ENCODE measurements at places on chromosomes 4 and X. TPM values are rescaled to one million over a fixed set of nuclear protein-coding genes. Genes with fewer than 3 reads are reported as not detected.

DNA sequence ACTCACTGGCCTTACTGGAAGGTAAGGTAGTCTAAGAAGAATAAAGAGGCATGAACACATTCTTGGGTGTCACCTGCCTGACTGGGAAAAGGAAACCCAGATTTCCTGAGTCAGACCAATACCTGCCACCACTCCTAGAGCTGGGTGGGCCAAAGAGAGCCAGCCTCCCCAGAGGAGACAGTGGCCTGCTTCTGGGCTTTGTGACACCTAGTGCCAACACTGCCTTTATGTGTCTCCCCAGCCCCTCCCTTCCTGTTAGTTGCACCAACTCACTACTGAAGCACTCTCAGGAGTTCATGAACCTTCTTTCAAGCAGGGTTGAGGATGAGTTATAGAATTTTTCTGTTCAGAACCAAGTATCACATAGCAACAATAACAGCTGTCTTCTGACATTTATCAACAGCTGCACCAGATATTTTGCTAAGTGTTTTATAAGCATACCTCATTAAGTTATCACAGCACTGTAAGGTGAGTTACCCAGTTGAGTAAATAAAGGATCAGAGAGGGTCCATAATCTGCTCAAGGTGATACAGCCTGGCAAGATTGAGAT lies 77.6 kb upstream of the ETNPPL start:
- DNase-seq: no peak

DNA sequence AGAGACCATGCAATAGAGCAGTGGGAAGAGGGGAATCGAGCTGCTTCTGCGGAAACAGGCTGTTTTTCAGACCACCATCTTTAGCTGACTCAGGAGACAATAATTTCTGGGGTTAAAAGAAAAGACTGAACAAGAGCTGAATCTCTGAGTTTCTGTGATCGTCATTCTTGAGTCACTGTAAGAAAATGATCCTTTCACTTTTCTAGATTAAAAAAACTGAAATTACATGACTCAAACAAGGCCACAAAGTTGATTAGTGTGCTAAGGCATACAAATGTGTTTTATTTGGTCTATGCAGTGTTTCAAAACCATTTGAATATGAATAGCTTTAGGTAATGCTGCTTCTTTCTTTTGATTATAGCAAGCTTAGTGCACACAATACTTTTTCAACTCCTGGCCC lies 194.4 kb upstream of the RPL34 start:
- DNase-seq: no peak

GRCh38 chr4:19774690-19775256 lies 476.9 kb upstream of the SLIT2 start:
- DNase-seq: no peak

- no peak for DNase-seq
Measured at GRCh38 chrX:153732401-153732800, 7.7 kb downstream of the ABCD1 start.

DNA sequence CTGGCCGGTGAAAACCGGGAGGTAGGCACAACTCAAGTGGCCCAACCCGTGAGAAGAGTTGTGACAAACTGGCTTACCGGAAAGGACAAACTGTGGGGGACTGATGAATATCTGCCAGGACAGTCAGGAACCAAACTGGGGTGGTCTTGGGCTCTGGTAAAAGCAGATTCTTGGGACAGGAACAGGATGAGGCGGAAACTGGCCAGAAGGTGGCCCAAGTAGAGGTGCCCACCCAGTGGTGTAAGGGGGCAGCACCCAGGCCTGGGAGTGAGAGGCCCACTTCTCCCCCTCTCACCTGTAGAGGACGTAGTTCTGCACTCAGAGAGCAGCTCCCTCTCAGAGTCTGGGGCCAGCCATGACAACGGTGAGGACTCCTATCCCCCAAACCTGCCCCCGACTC lies 5.9 kb downstream of the CCDC120 start:
- no peak for DNase-seq

GRCh38 chr4:99945718-99946355 lies 581 bp downstream of the DNAJB14 start:
- no peak for DNase-seq

DNA sequence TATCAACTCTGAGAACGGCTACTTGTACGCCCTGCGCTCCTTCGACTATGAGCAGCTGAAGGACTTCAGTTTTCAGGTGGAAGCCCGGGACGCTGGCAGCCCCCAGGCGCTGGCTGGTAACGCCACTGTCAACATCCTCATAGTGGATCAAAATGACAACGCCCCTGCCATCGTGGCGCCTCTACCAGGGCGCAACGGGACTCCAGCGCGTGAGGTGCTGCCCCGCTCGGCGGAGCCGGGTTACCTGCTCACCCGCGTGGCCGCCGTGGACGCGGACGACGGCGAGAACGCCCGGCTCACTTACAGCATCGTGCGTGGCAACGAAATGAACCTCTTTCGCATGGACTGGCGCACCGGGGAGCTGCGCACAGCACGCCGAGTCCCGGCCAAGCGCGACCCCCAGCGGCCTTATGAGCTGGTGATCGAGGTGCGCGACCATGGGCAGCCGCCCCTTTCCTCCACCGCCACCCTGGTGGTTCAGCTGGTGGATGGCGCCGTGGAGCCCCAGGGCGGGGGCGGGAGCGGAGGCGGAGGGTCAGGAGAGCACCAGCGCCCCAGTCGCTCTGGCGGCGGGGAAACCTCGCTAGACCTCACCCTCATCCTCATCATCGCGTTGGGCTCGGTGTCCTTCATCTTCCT lies 2.7 kb downstream of the PCDH10 start:
- DNase-seq: no peak

DNA sequence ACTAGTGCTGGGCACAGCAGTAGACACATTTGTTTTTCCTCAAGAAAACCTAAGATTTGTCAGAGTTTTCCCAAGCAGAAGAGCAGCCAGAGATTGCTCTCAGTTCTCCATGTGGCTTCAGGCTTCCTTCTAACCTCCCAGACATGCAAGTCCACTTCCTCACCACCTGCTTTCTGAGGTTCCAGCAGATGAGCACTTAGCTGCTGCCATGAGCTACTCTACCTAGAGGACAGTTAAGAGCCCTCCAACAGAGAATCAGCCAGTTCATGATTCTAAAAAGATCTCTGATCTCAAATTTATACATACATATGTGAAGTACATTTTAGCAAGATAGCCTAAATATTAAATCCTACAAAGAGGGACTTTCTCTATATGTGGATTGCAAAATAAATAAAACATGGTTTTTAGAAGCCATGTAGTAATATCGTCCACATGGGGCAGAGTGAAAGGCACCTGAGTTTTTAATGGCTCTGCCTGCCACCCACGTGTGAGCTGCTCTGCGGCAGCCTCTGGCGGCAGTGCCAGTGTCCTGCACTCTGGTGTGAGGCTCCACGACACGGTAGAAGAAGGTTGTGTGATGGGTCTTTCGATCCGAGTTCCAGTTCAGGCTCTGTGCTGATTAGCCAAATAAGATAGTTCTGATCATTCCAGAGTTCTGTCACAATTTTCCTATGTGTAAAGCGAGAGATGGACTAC lies 10.3 kb downstream of the CYP4V2 start:
- no peak for DNase-seq

- no peak for DNase-seq
Measured at GRCh38 chr4:37389967-37390580, 145.5 kb downstream of the NWD2 start.

The IL13RA2 gene
- 0.83 TPM for total RNA-seq

GRCh38 chrX:145865082-145865481 lies 47.5 kb downstream of the SLITRK2 start:
- no peak for DNase-seq

DNA sequence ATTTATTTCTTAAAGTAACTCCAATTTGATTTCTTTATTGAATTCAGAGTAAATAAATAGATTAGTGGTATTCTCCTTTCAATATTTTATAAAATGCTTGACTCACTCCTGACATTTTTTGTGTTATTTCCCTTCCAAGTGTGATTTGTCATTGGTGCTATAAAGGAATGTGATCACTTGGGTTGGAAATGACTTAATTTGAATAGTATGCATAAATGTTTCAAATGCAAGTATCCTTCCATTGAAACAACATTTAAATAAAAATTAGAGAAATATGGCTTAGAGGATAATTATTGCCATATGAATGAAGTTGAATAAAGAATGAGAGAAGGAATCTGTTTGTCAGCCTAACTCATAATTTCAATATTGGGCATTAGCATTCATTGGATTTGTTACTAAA lies 182.7 kb downstream of the PABPC4L start:
- DNase-seq: no peak

DNA sequence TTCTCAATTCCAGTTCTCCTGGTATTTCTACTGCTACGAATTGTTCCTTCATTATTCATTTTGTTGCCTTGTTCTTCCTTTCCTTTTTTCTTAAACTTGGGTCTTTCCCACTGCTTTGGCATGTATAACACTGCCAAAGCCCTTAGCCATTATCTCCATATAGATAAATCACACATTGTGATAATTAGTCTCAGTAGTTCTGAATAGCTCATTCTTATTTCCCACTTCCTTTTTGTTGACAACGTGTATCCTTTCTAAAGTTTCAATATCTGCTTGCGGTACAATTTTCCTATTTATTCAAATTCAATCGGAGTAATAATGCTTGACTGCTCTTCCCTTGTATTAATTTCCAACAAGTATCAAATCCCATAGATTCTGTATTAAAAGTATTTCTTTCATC lies 14.5 kb upstream of the CAMK2D start:
- no peak for DNase-seq

- no peak for DNase-seq
Measured at GRCh38 chrX:22163326-22163725, 109.4 kb upstream of the CBLL2 start.

DNA sequence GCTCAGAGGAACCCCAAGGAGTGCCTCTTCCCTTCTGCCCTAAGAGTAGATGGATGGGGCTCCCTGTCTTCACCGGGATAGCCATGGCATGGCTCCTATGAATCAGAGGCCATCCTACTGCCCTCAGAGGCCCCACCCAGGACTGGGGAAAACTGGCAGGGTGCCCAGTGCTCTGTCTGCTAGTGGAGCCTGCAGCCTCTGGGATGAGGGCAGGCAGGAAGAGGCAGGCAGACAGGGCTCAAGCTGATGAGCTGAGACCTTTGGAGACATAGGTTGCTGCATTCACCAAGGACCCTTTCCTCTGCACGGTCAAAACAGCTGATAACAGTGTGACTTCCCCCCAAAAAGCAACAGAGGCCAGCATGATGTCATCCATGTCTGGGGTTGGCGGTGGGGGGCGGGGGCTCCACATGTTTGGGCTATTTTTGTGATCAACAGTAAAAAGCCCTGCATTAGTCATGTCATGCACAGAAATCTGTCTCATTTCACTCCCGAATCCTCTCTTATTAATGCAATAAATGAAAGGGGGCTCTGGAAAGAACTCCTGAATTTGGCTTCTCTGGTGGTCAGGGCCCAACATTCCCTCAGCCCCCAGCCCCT lies 207.6 kb upstream of the MAMLD1 start:
- no peak for DNase-seq

- DNase-seq: no peak
Measured at GRCh38 chr4:74395633-74396032, 30.7 kb downstream of the EREG start.

GRCh38 chr4:154989511-154989910 lies 208.4 kb downstream of the RBM46 start:
- DNase-seq: no peak

GRCh38 chr4:4789462-4789861 lies 70.0 kb upstream of the MSX1 start:
- no peak for DNase-seq

- no peak for DNase-seq
Measured at GRCh38 chrX:107675823-107676555, 47.7 kb downstream of the PRPS1 start.

DNA sequence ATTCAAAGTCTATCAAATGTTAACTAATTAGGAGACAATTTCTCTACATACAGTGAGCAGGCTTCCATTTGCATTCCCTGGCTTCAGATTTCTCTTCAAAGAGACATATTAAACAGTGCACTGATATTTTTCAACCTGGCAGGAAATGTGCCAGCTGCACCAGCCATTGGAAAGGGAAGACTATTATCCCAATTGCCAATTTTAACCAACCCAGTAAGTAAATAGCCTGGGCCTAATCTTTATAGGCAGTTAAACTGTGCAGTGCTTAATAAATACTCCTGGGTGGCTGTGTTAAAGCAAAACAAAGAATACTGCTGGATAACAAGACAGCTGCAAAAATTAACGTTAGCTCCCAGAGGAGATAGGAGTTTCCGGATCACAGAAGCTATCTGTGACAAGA lies 111.9 kb upstream of the GALNT7 start:
- DNase-seq: no peak

DNA sequence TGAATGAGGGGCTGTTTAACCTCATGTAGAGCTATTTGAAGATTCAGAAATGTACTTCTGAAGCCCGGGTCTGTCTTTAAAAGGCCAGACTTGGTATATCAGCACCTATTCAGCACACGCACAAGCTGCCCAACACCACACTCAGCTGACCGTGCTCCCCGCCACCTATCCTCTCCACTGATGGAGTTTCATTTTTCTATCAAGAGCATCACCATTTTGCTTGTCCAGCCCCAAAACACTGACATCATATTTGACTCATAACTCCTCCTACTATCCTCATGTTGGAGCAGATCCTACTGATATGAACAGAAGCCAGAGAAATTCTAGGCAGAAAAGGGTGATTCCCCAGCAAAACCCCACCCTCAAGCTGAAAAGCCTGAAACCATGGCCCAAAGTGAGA lies 100.3 kb downstream of the SORBS2 start:
- no peak for DNase-seq

The BMX gene
- 1.4 TPM for total RNA-seq

- DNase-seq: no peak
Measured at GRCh38 chr4:147398556-147398955, 82.3 kb upstream of the EDNRA start.

DNA sequence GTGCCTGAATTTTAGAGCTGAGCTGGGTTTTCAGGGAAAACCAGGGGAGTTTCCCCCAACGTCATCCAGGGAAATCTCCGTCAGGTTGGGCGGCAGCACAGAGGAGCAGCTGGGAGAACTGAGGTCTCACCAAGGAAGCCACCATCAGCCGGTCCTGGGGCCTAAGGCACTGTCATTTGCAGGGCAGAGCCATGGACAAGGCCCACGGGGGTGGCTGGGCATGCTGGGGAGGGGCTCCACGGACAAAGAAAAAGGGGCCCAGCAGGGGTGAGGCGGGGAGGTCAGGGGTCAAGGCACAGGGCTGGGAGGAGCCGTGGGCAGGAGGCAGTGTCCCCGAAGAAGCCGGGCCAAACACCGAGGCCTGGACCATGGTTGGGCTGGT lies 109.8 kb downstream of the HMX1 start:
- no peak for DNase-seq

The PDGFRA gene
- total RNA-seq: 96.5 TPM

The PCDH19 gene
- 2.8 TPM for total RNA-seq

DNA sequence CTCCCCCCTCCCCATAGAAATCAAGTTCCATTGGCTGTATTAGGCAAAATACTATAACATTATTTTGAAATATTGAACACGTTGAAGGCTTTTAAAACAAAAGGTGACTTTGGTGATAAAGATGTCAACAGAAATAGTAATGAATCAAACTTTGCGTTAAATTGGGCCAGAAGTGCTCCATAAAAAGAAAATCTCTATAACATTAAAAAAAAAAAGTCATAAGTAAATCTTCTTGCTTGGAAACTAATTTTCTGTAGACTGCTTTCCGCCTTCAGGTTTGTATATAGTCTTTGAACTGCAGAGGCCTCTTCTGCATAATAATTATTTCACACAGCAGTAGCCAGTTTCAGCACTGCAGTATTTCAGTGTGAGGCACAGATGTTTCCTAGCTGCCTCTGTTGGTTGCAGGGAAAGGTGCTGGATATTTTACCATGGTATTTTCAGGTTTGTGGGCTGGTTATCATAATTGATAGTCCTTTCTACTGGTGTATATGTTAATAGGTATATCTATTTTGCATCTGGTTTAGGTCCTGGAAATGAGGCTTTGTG lies 158.9 kb downstream of the KDM6A start:
- no peak for DNase-seq

- DNase-seq: no peak
Measured at GRCh38 chrX:44344687-44345086, 1.2 kb upstream of the EFHC2 start.
